ENCODE measurements at places on chromosomes 2 and 18.

DNA sequence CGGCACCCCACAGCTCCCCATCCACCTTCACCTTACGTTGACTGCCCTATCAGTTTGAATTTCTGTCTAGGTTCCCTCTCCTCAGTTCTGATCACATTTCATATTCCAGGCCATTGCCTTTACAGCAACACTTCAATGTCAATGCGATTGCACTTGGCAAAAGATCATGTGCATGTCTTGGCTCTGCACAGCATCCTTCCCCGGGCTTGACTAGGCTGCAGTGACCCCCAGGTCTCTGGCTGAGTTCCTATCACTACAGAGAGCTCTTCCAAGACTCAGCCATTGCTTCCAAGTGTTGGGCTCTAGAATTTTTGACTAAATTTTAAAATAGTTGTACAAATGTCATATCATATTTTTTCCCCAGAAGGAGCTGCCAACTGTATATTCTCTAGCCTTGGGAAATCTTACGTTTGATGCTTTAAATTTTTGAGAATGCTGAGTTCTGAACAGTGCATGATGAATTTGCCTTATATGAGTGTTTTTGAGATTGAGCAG is 103.8 kb upstream of the NEDD4L start:
- DNase-seq = no peak

GRCh38 chr2:36376319-36376765 is 20.8 kb downstream of the CRIM1 start:
- no peak for DNase-seq

DNA sequence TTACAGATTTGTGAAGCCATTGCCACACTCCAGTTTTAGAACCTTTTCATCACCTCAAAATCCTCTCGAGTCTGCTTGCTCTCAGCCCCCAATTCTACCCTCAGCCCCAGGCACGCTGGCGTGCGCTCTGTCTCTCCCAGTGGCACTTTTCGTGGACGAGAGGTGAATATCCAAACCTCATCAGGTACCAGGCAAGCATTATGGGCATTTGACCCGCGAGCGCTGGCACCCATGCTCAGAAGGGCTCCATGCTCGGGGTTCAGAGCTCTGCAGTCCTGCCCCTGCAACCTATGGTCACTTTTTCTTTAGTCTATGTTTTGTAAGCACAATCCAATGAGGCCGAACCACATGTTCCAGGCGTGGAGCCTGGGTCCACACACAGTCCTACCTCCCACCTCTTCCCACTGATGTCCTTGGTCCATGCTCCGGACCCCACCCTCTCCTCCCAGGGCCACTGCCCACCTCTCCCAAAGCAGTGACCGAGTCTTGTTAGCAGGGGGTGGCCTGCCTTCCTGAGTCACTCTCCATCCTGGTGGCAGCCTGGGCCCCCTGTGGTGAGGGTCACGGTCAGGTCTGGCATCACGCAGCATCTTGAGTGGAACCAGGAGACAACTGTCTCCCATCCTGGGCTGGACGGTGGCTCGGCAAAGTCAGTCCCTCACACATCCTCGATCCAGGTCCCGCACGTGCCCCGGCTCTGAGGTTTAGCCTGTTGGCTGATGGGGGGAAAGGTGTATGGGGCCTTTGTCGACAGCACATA is 256.9 kb downstream of the NDUFA10 start:
- DNase-seq = no peak

GRCh38 chr2:230735884-230736283 is 23.2 kb downstream of the CAB39 start:
- no peak for DNase-seq

DNA sequence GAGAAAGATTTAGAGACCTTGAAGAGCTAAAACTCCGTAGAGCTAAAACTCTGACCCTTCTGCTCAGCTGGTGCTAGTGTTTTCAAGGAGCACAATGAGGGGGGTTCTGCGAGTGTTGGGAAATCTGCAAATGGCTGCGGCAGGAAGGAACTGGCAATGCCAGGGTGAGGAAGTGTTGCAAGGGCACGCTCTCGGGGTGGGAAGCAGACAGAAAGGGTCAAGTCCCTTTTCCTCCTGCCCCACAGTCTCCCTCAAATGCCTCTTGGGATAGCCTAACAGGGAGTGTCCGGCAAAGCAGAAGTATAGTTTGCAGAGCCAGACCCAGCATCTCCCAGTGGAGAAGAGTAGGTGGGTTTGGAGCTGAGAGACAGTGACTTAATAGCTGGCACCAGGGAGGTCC is 60.5 kb downstream of the NCAPH start:
- no peak for DNase-seq

GRCh38 chr18:75075016-75075305 is 134.0 kb downstream of the PTGR3 start:
- no peak for DNase-seq

- DNase-seq = no peak
Observed at GRCh38 chr2:209269024-209269423, 154.8 kb upstream of the MAP2 start.

DNA sequence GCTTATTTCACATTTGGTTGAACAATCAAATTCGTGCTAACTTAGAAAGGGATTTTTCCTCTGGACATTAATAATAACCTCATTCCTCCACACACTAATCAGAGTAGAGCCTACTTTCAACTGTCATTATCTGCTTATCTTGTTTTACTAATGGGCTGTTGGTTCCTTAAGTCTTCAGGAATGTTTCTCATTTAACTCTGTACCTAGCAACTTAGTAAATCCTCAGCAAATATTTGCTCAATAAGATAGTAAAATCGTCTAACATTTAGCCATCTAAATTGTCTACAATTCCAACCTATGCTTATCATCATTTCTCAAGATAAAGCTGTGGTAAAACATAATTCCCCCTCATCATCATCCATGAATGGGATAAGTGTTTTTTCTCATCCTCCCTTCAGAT is 98.1 kb downstream of the CDH2 start:
- DNase-seq = no peak

DNA sequence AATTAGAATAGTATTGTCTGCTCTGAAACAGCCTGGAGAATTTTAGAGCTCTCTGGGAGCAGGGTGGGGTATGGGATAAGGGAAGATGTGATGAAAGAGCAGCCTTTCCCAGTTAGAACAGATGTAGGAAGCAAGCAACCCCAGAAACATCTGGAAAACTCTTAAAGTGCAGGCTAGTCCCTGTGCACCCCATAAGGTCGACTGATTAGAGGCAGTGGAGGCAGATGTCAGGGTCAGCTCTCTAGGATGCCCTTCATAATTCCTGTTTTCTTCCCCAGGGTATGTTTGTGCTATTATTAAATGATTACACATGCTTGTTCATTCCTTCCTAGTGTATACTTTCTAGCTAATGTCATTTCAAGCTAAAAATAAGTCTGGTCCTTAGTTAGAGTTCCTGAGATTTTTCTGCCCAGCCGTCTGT is 41.7 kb downstream of the PTPRM start:
- DNase-seq = no peak

GRCh38 chr18:2856547-2857170 is 9.9 kb downstream of the EMILIN2 start:
- no peak for DNase-seq

- DNase-seq = no peak
Observed at GRCh38 chr2:14074691-14075090, 557.8 kb upstream of the LRATD1 start.

DNA sequence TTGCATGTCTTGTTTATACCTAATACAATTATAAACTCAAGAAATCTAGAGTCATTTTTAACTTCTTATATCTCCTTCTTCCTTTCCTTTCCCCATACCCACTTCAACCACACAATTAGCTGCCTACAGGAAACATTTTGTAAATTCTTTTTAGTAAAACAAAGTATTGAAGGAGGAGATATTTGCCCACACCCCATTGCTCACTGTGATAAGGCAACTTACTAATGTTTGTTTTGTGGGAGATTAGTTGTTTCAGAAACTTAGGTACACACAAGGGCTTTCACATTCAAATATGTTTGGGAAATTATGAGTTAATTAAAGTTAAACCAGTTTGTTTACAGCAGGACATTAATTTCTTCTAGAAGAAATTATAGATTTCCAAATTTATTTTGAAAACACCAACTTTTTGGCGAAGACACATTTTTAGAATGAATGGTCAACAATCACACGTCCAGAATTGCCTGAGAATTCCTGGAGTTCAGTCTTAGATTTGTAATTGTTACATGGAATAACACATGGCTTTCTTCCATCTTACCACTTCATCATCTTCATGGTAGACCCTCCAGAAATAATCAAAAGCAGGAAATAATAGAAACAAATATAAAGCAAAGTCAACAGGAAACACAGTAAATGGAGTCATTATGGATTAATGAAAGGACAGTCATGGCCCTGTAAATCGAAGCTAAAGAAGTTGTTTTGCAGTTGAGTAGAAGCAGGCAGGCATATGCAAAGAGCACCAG is 62.5 kb upstream of the RAB27B start:
- DNase-seq = no peak

GRCh38 chr2:234913208-234913626 is 38.6 kb upstream of the SH3BP4 start:
- DNase-seq = no peak

GRCh38 chr18:58991167-58991798 is 126.6 kb downstream of the ZNF532 start:
- DNase-seq = no peak

DNA sequence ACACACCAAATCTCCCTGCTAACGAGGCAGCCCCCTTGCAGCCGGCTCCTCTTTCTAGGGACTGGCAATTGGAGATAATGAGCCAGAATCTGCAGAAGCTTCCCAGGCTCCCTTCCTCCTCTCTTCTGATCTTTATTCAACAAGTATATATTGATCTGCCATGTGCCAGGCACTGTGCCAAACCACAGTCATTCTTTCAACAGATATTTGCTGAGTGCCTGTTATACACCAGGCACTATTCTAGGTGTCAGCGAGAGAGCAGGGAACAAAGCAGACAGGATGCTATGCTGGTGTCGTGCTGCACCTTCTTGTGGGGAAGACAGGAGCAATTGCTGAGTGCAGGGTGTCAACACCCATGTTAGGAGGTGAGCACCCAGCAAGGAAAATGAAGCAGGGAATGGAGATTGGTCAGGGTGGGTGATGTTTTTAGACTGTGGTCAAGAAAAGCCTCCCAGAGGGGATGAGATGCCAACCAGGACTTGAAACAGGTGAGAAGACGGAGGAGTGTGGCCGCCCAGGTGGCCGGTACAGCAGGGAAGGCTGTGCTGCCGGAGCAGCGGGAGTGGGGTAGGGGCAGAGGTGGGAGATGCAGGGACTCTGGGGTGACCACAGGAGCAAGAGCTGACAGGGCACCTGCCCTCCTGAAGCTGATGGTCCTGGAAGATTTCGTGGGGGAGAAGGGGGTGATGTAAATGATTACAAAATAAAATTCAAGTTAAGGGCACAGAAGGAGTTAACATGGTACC is 307.6 kb upstream of the RAB12 start:
- no peak for DNase-seq

DNA sequence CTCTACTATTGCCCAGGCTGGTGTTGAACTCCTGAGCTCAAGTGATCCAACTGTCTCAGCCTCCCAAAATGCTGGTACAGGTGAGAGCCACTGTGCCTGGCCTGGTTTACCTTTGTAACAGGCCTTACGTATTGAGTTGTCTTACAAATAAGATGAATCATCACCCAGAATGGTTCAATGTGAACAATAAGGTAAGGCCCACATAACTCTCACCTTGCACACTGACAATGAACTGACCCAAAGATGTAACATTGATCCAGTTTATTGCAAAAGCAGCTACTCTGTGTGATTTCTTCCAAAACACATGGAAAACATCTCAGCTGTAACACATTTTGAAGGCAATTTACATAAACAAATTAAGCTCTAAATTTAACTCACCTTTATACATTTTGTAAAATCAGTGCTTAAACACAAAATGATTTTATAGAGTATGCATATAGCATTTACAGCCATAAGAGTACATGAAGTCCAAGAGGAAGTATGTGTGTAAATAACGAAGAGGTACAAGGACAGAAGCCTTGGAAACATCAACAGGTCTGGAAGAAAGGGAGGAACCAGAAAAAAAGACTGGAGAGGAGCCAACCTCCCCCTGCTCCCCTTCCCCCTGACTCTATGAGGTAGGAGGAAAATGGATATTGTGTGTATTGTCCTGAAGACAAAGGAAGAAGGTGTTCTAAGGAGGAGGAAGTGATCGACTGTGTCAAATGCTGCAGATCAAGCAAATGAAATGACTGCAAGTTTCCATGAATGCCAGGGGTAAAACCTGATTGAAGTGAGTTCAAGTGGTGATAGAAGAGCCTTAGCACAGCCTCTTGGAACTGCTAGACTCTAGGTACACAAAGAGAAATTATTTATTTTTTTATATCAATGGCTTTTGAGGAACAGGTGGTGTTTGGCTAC is 5.6 kb upstream of the WDFY1 start:
- no peak for DNase-seq

DNA sequence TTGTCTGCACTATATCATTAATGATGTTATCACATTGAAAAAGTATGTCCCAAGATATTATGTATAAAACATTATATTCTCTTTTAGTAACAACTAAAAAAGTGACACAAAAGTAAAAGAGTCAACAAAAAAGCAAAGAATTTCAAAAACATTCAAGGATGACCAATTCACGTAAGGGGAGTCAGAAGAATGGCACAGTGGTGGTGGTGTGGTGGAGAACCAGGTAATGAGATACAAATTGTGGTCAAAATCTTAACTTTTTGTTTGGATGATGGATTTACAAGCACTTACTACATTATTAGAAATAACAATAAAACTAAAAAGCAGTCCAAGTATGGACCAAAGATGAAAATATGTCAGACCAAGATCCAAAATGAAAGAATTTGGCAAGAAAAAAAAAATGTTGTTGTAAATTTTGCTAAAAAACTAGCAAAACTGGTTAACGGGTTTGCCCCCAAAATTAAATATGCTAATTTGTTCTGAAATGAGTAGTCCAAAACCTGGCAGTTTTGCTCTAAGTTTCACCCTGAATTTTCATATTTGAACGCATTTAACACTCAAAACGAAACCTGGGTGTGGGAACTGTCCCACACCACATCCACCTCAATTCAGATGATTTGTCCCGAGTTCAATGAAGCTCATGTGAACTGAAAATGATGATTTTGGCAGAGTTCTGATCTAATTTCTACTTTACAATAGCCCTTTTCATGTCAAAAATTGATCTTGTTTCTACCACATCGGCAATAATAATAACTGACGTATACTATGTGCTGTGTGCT is 135.8 kb downstream of the IKZF2 start:
- DNase-seq = no peak

DNA sequence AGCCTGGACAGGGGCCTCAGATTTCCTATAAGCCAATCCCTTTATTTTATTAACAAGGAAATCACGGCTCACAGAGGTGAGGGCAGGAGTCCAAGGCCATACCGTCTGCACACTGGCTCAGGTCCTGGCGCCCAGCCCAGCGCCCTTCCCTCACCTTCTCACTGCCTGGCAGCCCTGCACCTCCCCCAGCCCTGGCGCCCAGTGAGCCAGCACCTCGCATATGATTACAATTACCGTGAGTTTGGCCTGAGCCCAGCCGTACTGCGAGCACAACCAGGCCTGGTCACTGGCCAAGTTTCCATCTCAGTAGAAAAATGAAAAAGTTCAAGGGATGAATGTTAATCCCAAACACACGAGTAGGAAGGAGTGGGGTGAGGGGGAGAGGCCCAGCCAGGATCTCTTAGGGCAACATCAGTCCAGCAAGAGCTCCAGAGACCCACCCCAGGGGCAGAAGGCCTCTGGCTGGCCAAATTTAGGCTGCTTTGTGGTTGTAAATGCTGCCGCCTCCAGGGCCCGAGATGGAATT is 68.4 kb downstream of the MCFD2 start:
- DNase-seq = no peak

All from stimulated activated CD4-positive, alpha-beta T cell treated with anti-CD3 and anti-CD28 coated beads, Interleukin-15, amount 100 ng/mL, for 1 hour (primary cell).